ENCODE measurements at places on chromosomes 1 and 21.

GRCh38 chr1:91541918-91542533 is 41.4 kb downstream of the CDC7 start:
- DNase-seq = no peak

DNA sequence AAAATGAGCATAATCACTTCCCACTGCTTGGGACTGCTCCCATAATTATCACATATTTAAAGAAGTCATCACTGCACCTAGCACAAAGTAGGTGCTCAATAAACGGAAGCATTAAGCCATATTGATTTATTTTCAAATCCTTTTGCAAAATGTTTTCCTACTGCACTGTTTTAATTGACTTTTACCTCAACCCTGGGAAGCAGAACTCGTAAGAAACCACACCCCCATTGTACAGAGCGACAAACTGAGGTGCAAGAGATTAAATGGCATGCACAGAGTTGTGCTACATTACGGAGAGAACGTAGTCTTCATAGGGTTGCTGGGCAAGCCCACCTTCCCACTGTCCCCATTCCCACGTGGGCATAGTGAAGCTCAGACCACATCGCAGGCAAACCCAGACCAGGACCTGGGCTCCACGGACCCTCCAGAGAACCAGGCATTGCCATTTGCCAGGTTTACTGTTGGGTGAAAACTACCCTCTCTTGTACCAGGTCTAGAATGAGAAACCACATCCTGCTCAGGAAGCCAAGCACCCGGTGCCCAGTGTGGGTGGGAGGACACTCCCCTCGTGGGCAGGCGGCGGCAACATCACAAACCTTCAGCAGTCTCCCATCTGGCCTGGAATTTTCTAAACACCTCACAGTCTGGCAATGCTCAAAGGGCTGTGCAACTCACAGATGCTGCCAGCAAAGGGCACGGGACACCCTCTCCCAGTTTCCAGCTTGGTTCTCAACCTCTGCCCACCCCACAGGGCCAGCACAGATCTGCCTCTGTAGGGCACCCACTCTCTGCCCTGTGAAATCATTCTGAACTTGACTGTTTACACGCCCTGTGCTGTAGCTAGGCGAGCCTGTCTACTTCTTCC is 8.2 kb downstream of the IFFO2 start:
- peak; percentile 49 for DNase-seq

DNA sequence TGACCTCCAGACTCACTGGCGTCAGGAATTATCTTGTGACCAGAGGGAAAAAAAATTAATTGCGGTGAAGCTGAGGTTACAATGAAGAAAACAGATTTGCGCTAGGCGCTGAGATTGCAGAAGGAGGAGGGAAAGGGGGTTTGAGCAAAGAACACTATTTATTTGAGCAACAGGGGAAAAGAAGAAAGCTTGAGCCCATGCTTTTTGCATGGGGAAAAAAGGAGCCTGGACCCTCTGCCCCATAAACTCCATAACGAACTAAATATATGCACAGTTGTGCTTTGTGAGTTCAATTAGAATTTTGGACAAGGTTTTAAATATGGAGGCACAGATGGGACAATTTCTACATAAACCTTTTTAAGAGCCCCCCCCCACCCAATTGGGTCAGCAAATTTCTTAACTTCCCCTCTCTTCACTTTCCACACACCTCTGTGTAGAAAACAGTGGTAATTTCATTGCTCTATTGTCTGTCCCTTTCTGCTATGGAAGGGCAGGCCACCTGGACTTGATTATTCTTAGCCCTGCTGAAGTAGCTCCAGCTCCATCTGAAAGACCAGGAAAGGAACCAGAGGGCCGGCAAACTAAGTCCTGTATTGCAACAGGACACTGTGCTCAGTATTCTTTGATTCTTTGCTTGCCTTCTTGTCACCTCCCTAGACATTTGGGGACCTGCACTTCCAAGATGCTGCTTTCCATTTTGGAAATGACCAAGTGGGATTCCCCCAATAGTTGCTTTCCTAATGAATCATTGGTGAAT is 862 bp upstream of the ID3 start:
- DNase-seq = no peak

GRCh38 chr1:25517476-25518394 is 25.7 kb upstream of the LDLRAP1 start:
- DNase-seq = no peak

GRCh38 chr1:205971082-205971481 is 27.8 kb upstream of the SLC26A9 start:
- DNase-seq = no peak

DNA sequence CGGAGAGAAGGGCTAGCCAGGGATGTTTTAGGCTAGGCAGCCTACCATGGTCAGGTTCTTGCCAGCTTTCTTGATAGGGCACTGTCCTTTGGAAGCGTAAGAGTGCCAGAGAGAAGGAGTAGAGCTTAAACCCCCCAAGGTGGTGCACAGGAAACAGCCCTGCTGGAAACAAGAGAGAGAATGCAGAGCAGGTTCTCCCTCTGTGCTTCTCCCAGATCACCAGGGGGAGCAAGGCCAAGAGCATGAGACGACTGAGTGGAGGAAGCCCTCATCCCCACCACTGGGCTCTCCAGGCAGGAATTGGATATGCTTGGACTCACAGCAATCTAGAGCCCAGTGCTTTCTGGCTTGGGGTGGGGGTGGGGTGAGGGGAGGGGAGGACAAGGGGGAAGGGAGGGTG is 49.8 kb downstream of the ATP2B4 start:
- DNase-seq = no peak

DNA sequence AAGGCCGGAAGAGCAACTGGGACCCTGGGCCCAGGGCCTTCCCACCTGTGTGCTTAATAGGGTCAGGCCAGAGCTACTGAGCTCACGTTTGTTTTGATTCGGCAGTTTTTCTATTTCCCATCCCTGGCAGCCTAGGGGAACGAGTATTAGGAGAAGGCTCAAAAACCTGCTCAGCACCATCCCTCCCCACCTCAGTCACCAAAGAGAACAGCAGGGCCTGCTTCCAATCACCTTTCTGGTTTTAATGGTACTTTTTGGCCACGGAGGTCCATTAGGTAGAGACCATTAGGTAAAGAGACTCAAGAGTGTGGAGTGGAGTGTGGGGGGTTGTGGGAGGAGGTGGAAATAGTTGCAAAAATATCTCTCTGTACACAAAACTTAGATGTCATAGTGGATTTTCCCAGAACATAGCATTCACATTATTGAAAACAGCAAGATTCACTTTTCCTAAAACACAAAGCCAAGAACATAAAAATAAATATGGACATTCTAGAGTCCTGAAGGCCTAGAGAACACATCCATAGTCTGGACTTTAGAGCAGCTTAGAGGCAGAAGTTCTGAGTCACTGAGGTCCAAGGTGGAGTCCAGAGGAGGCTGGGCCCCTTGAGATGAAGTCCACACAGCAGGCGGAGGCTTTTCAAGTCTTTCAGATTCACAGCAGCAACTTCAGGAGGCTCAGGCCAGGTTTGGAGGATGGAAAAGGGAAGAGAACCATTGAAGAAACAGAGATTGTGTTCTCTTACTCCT is 19.5 kb downstream of the NUAK2 start:
- no peak for DNase-seq

DNA sequence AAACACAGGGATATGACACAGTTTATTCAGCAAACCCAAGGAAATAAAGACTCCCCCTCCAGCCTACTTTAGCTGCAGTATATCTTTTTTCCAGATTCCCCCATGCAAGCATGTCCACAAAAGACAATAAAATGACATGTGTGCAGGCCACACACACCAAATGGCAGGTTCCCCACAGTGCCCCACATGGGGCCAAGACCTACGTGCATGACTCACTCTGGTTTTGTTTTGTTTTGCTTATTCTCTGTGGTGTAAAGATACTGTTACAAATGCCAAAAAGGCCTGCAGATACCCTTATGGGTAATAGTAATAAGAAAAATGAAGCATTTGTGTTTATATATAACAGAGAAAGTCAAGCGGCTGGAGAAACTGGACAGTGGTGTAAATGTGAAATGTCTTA is 71.6 kb downstream of the RD3 start:
- no peak for DNase-seq

GRCh38 chr1:85427849-85428248 is 37.1 kb downstream of the DDAH1 start:
- no peak for DNase-seq

GRCh38 chr1:161427733-161428516 is 60.2 kb upstream of the CFAP126 start:
- DNase-seq = peak; percentile 53

DNA sequence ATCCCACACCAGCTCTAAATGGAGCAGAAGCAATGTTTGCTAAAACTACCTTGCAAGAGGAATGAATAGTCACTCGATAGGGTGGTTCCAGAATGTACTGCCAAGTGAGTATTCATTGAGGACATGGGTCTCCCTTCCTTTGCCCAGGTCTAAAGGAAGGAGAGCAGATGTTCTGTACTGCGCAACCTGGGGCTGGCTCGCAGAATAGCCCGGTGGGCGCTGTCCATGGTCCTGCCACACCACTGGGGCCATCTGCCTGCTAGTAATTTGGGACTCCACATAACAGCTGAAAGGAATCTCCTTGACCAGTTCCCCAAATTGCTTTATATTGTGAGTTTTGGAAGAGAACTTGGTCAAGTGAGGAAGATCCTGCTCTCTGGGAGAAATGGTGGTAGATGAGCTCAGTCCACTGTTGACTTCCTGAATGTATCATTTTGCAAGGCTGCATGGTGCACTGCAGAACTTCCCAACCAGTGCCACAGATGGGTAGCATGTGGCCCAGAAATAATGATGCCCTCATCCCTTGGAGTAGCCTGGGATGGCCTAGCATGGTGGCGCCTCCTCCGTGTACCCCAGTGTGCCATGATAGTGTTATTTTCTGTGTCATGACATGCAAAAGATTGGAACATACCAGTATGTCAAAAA is 5.7 kb downstream of the SLC6A17 start:
- peak; percentile 39 for DNase-seq

DNA sequence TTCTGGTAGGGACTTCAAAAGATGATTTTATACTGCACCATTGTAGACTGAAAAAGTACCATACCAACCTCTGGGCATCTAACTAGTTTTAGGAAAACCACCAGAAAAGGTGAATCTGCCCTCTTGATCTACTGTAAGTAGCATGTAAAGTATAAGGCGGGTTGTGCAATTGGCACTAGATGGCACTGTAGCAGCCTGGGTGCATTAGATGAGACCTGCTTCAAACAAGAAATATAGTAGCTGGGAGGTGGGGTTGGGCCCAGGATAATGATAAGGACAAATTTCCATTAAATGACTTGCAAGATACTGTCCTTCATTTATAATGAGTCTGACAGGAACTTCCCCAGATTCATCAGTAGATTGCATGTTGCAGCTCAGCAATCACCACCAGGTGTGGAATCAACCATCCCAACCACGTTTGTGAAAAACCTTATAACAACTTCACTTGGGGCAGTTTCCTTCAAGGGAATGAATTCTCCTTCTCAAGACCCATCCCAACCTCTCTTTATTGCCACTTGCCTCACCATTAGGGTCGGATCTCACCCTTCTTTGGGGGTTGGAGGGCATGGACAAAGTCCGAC is 37.3 kb upstream of the IL10 start:
- DNase-seq = peak; percentile 36
